ENCODE measurements at places on chromosomes 3 and 15.

DNA sequence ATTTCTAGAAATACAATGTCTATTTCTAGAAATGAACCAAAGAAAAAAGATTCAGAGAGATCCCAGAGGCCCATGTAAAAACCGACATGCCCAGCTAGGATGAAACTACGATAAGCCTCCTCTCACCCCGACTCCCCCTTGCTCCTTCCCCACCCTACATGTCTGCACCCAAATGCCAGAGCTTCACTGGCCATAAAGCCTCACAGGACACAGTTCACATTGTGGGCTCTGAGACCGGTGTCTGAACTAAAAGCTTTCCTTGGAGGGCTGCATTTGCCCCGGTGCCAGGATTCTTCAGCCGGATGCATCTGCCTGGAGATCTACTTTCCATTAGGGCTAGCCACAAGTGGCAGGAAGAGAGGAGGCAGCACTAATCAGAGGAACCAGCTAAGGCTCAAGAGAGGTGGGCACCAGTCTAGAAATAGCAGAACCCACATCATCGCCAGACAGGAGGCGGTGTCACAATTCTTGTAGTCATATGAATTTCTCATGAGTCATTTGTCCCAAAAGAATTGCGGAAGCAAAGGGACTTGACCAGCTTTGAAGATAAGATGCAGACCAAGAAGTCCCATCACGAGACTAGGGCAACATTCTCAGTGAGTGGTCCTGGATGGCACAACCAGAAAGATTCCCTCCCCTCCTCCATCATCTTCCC lies 353.6 kb downstream of the NTRK3 start:
- no peak for DNase-seq

DNA sequence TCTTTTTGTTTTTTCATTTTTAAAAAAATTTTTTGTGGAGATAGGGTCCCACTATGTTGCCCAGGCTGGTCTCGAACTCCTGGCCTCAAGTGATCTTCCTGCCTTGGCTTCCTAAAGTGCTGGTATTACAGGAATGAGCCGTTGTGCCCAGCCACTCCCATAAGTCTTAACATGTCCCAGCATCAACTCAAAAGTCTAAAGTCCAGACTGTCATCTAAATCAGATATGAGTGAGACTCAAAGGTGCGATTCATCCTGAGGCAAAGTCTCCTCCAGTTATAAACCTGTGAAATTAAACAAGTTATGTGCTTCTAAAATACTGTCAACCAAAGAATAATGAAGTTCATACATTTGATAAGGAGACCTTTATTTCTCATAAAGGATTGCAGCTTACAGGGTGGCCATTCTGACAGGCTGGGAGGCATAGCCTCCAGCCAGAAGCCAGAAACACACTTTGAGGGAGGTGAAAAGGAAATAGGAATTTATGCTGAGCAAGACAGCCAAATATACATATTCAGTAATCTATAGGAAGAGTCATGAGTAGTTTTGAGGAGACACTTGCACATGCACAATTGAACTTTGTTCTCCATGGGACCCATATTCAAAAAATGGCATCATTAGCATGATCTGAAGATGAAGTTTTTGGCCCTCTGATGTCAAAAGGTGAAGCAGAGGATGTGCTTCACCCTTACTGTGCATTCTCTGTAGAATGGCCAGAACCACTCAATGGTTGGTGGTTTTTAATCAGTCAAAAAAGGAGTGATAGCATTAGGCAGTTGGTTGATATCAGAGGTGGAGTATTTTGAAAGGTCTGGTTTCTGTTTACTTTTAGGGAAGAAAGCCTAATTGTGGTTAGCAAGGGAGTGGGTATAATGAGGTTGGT lies 11.0 kb upstream of the ZNF662 start:
- DNase-seq, result no peak

DNA sequence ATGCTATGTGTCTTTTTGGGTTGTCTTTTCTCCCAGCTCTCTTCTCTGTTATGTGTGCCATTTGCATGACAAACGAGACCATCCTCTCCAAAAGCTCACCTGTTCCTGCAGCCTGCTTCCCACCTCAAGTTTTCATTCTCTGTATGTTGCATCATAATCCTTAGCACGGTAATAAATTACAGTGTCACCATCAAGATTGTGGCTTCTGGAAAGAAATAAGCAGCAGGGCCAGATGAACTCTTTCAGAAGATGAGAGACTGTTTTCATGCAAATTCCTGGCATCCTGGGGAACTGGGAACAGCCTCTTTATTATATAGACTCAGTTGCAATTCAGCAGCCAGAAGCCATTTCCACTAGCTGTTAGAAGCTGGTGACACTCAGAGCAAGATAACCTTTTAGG lies 436.7 kb downstream of the EPHB1 start:
- DNase-seq, result no peak

DNA sequence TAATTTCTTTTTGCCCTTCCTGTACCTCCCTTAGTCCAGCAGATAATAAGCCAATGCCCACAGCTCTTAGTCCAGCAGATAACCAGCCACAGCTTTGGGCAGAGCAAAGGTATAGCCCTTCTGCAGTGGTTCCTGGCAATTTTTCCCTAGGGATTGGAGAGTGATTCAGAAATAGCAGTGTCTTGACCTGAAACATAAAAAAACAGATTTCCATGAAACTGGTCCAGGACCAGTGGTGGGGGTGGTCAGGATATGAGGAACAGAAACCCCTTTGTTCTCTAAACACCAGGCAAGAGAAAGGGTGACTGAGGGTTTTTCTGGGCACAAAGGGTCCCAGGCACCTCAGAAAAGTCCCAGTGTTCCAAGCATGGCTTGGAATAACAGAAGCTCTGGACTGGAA lies 103.4 kb downstream of the ARRDC4 start:
- DNase-seq, result no peak

- DNase-seq, result no peak
These were observed 74.3 kb downstream of the TJP1 start for GRCh38 chr15:29747837-29748417.

DNA sequence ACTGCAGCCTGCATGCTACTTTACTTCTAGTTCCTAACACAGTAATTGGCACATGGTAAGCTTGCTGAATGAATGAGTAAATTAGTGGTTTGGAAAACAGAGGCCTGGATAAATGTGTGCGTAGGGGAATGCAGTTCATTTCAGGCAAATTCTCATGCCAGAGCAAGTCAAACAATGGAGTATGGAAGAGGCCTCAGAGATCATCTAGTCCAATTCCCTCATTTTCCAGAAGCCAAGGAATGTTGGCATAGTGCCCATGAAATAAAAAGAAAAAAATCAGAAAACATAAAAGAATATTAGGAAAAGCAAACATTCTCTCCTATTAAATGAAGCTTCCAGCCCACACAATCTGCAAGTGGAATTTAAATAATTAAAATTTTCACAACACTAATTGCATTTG lies 92.4 kb downstream of the MB21D2 start:
- no peak for DNase-seq

DNA sequence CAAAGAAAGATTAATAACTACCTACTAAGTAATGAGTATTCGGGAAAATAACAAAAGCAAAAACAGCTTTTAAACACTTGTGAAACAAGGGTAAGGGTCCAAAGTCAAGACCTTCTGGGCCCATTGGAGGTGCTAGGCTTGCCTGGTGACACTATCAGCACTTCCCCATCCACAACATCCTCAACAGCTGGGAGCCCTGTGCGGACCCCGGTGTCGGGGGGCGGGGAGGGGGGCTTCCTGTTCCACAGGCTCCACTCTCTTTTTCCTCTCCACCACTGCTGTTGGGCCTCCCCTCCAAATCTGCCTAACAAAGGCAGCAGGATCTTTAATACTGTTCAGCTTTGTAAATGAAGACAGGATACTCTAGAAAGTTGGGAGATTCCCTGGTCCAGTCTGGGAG lies 21.6 kb downstream of the NGRN start:
- DNase-seq, result no peak

DNA sequence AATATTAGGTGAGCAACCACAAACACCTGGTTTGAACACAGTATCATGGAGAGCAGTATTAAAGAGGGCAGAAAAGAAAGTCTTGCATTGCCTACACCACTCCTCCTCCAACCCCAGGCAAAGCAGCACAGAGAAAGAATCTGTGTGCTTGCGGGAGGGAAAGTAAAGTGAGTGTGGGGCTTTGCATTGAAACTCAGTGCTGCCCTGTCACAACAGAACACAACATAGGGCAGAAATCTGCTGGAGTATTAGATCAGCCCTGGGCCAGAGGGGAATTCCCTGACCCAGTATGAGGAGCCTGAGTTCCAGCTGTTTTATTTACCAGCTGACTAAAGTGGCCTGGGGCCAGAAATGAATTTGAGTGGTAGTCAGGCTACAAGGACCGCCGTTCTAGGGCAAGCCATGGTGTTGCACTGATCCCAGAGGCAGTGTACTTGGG lies 75.5 kb downstream of the SPATA16 start:
- DNase-seq, result no peak

GRCh38 chr3:184237807-184238206 lies 8.4 kb downstream of the VWA5B2 start:
- no peak for DNase-seq

DNA sequence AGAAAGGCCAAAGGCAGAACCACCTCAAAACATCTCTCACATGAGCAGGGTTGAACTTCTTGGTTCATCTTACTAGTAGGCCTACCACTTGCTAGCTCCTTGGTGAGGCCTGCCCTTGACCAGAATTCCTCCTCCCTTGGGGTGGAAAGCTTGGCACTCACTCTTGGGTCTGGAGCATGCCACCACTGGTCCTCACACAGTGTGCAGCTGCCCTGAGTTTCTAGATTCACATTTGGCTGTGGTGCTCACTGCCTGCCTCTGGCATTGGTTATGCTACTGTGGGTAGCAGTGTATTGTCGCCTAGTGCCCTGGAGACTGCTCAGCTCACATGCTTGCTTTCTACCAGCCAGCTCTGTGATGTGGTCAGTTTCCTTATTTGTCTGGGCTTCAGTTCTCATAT lies 23.7 kb downstream of the OXNAD1 start:
- DNase-seq, result no peak

DNA sequence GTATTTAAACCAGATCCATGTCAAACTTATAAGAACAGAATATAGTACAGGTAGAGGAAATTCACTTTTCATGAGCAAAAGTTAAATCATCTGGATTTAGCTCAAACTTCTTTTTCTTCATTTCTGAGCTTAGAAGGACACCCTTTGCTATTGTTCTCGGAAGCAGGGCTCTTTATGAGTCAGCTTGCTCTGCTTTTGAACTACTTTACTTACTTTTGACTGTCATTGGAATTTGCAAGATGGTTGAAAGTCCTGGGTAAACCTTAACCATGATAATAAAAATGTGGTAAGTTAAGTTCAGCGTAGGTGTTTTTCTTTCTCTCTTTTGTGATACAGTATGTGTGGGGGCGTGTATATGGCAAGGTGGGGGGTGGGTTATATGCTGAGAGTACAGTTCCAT lies 312.7 kb upstream of the DPH6 start:
- DNase-seq, result no peak

DNA sequence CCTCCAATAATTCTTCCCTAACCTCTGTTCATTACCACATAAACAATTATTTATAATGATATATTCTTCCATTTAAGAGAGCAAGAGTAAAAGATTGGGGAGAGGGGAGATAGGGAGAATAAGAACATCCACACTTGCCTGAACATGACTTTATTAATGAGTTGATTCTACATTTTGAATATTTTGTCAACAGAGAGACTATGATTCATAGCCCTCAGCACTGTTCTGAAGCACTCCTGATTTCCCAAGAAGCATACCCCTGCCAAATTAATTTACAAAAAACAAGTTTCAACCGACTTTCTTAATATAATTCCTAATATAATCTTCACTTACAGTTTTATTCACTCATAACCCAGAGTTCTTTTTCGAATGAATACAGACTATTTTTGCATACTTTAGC lies 828.8 kb downstream of the ROBO2 start:
- DNase-seq, result no peak

- peak; percentile 72 for DNase-seq
These were observed 23.5 kb upstream of the CLN6 start for GRCh38 chr15:68252925-68253534.

GRCh38 chr3:89107461-89108290 lies at the start of gene EPHA3:
Gene EPHA3 (plus strand): TSS chr3:89107621. CDS start chr3:89107749, 128 bp downstream.
- DNase-seq, result peak; percentile 41

DNA sequence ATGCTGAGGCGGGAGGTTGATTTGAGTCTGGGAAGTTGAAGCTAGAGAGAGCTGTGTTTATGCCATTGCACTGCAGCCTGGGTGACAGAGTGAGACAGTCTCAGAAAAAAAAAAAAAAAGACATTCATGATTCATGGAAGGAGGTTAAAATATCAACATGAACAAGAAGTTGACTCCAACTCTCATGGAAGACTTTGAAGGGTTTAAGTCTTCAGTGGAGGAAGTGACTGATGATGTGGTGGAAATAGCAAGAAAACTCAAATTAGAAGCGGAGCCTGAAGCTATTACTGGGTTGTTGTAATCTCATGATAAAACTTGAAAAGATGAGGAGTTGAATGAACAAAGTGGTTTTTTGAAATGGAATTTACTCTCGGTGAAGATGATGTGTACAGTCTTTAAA lies 491.8 kb downstream of the SQOR start:
- no peak for DNase-seq

GRCh38 chr15:77409259-77410156 lies 10.4 kb downstream of the PEAK1 start:
- DNase-seq, result peak; percentile 40

DNA sequence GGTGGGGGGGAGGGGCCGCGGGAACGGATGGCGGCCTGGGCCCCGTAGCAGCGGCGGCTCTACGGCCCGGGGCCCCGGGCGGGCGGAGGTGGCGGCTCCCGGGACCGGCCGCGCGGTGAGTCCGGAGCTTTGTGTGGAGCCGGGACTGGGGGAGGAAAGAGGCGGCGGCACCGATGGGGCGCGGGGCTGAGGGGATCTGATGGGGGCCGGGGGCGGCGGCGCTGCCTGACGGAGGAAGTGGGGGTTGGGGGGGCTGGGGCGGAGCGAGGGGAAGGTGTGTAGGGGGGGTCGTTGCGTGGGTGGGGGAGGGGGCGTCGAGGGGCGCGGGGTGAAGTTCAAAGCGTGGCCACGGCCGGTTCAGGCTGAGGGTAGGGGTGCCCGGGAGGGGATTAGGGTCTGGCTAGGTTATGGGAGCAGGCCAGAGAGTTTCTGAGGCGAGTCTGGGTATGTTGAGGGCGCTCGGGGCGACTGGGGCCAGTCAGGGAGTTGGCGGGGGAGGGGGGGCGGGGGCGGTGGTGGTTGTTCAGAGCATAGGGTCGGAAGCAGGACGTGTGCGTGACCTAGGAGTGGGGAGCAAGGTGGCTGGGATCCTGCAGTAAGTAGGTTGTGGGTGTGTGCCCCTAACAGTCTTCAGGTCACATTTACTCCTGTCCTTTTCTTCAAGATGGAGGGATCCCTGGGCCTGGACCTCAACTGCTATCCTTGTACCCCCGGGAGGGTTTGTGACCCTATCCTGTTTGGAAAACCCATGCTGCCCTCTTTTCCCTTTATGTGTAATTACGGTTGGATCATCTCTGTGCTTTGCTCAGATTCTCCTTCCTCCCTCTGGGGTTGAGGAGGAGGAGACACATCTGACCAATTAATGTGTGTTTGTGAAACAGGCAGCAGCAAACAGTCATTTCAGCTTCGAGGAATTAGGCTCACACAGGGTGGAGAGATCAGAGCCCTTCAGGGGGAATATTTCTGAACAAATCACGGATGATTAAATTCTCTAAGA lies 644 bp downstream of the ZNF609 start:
- DNase-seq, result peak; percentile 42

- no peak for DNase-seq
These were observed 9.2 kb downstream of the ERC2 start for GRCh38 chr3:56459104-56459496.

- DNase-seq, result no peak
These were observed 31.6 kb upstream of the ACP3 start for GRCh38 chr3:132285620-132285945.
